ENCODE measurements at places on chromosomes 13 and 19.

- no peak for DNase-seq
These were observed 323.6 kb downstream of the DLEU7 start for GRCh38 chr13:50519866-50520265.

DNA sequence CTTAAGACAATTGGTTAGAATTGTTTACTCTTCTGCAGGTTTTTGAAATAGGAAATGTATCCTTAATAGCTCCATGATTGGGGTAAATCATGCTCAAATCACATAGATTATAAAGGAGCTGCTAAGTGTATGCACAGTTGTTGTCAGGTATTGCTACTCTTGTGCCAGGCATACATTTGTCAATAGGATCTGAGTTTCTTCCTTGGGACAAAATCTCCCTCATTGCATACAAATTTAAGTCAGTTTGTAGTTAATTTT is 109.3 kb upstream of the MLNR start:
- peak; percentile 36 for DNase-seq

- peak; percentile 50 for DNase-seq
These were observed 10.7 kb upstream of the CRTC1 start for GRCh38 chr19:18672606-18673337.

DNA sequence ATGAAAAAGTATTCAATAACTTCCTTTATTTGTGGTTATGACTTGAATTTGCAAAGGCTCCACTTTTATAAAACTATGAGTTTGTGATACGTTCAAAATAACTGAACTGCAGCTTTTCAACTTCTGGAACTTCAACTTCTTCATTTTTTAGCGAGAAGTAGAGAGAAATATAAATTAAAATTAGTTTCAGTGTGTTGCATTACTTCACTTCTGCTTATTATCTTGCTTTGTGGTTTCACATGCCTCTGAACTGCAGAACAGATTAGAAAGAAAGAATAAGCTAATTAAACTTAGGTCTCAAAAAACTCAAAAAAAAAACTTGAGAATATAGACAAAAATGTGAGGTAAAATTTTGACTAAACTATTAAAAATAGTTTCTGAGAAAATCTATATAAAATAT is 1073.4 kb downstream of the PCDH17 start:
- DNase-seq, result no peak

GRCh38 chr19:3229888-3230496 is 5.5 kb downstream of the CELF5 start:
- DNase-seq, result no peak

GRCh38 chr13:99506634-99507033 is 5.4 kb downstream of the TM9SF2 start:
- peak; percentile 79 for DNase-seq

All from NB4 (cell line).